ENCODE measurements at places on chromosomes 13 and 19. TPM values are rescaled to one million over a fixed set of nuclear protein-coding genes. Genes with fewer than 3 reads are reported as not detected.
A peak's percentile ranks its signal among the peaks of the same experiment; 100 is the strongest.

DNA sequence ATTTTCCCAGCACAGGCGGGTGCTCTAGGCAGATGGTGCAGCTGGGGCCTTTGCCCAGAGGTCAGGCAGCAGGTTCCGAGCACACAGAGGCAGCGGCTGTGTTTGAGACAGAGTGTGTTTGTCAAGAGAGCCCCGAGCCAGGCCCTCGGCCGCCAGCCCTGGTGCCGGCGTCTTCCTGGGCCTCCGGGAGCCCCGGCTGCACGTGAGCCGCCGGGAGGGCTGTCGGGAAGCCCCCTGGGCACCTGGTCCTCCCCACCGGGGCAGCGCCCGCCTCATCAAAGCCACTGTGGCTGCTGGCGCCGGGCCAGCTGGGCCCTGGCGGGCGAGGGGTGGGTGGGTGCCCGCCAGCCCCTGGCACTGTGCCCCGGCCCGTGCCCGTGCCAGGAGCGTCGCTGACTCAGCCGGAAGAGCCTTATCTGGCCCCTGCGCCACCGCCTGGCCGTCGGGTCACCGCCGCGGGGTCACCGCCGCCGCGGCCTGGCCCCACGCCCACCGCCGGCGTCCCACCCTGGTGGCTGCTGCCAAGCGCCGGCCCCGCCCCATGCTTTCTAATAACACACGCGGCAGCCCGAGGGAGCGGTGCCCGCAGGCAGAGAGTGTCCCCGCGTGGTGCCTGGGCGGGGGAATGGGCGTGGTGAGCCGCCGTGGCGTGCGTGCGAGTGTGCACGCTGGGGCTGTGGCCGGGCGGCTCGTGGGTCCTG lies 14.9 kb downstream of the ARID3A start:
- peak; percentile 94 for DNase-seq

DNA sequence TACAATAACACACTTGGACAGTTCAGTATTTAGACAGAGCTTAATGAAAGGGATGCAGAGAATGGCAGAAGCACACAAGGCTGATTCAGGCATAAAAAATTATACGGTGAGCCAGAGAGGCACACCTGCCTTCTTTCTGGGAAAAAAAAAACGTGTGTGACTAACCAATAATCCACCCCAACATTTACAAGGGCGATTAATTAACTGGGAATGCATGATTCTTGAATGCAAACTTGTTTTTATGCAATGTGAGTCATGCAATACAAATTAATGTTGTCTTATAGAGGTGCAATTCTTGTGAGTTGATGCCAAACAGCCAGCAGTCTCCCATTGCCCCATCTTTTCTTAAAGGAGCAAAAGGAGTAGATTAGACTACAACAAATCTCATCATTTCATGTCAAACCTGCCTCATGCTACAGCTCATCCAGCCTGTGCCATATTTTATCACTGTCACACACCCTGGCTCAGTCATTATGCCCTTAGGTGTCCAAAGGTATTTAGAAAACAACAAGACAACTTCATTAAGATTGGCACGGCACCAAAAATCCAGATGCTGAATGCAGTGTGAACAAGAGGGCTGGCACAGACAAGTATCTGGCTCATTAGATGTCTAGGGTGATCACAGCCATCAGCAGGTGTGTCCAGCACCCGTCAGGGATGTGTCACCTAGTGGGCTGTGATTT lies 721.1 kb downstream of the EFNB2 start:
- no peak for DNase-seq

The SHISA7 gene
- not detected for total RNA-seq

- no peak for DNase-seq
Observed at GRCh38 chr19:5345895-5346386, 5.3 kb upstream of the PTPRS start.

The ELSPBP1 gene
- not detected for total RNA-seq

The MRPL54 gene
- total RNA-seq: 54.4 TPM

- no peak for DNase-seq
Observed at GRCh38 chr13:37173214-37173613, 67.8 kb upstream of the CSNK1A1L start.

The PGLYRP2 gene
- total RNA-seq: 56.9 TPM
